Omental fat pad (tissue), 4 donors: ENCODE measurements at places on chromosomes 7 and 10. TPM values are rescaled to one million over a fixed set of nuclear protein-coding genes. Genes with fewer than 3 reads are reported as not detected.

ANKRD61 gene
- not detected for total RNA-seq

CHST3 gene
- 27.9 TPM for total RNA-seq

LIPF gene
- total RNA-seq: not detected

TAS2R3 gene
- 5.4 TPM for total RNA-seq

GCC1 gene
- total RNA-seq: 16.1 TPM

CH25H gene
- 8.4 TPM for total RNA-seq

CFAP69 gene
- total RNA-seq: 41.1 TPM

COL13A1 gene
- 0.46 TPM for total RNA-seq

LGI1 gene
- total RNA-seq: 0.19 TPM

GPER1 gene
- 3.7 TPM for total RNA-seq

ASB10 gene
- total RNA-seq: not detected

CLCN1 gene
- total RNA-seq: not detected

SPDYE5 gene
- total RNA-seq: not detected

PLCE1 gene
- total RNA-seq: 6.8 TPM

CUBN gene
- 2.2 TPM for total RNA-seq

LRRC72 gene
- not detected for total RNA-seq

TMEM229A gene
- not detected for total RNA-seq

PLAC9 gene
- total RNA-seq: 23.3 TPM

SGMS1 gene
- 82.5 TPM for total RNA-seq

ACTL6B gene
- not detected for total RNA-seq

TAS2R41 gene
- total RNA-seq: not detected

TSPAN15 gene
- 59.2 TPM for total RNA-seq

DYDC2 gene
- total RNA-seq: not detected

CDCA7L gene
- total RNA-seq: 12.7 TPM

FAM25G gene
- not detected for total RNA-seq

AOC1 gene
- total RNA-seq: not detected

AKR1B15 gene
- not detected for total RNA-seq

FERD3L gene
- total RNA-seq: not detected

SUN3 gene
- not detected for total RNA-seq

CALCR gene
- 0.24 TPM for total RNA-seq

HOXA3 gene
- 4.0 TPM for total RNA-seq
